AG20443 (cell line): ENCODE measurements at places on chromosomes 1 and 21.

- no peak for DNase-seq
Measured at GRCh38 chr1:230237805-230238204, 170.8 kb downstream of the GALNT2 start.

GRCh38 chr1:111488669-111489068 lies 14.8 kb downstream of the ADORA3 start:
- no peak for DNase-seq

- DNase-seq: no peak
Measured at GRCh38 chr1:248631354-248632008, 3.4 kb downstream of the OR2T11 start.

DNA sequence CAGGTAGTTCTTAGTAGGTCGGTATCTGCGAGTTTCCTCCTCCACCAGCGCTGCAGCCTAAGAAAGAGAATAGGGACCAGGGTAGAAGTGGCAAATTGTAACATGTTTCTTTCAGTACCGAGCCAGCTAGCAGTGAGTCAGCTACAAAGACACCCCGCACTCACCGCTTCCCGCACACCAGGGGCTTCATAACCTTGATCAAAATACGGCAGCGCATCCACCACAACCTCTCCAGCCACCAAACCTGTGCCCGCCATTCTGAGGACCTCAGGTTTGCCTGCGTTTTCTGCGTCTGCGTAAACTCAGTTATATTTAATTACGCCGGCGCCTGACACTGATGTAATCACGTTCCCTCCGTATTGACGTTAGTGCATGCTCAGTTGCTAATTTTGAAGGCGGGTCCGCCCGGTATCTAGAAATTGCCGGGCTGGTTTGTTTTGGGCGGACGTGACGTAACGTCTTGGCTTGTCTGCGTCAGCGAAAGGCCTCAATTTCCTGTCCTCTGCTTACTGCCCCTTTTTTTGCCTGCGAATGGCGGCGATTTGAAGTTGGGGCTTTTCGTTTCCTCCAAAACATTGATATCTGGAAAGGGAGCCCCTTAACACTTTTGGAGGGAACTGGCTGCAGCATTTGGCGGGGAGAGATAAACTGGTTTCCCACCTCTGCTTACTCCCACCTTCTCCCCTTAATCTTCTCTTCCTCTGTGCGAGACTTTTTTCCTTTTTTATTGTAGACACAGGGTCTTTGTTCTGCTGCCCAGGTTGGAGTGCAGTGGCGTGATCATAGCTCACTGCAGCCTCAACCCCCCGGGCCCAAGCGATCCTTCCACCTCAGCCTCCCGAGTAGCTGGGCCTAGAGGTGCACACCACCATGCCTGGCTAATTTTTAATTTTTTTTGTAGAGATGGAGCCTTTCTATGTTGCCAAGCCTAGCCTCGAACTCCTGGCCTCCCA lies at the start of gene BCAS2:
BCAS2 (minus strand) TSS at position 281 of the 953 bp plus-strand sequence; CDS start at position 257, 24 bp downstream.
- DNase-seq: peak; percentile 95

DNA sequence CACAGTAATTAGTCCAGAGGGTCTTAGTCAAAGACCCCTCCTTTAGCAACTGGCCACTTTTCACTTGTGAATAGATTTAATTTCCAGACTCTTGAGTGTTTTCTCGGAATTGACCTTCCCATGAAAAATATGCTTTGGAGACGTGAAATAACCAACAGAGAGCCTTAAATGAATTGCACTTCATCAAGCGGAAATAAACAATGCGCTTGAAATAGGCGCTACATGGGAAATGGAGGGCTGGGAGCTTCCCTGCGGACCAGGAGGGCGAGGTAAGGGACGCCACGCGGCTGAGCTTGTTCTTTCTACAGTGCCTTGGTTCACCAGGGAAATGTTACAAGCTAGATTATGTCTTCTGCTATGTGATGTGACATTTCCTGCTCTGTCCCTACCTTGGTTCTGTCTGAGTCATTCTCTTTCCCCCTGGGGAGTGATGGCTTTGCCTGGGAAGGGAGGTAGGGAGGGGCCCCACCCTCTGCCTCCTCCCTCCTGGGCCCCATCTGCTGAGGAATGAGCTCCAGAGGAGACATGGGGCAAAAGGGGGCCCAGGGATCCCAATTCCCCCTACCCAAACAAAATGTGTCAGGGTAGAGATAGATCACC lies 619.3 kb downstream of the PTPRU start:
- DNase-seq: no peak

DNA sequence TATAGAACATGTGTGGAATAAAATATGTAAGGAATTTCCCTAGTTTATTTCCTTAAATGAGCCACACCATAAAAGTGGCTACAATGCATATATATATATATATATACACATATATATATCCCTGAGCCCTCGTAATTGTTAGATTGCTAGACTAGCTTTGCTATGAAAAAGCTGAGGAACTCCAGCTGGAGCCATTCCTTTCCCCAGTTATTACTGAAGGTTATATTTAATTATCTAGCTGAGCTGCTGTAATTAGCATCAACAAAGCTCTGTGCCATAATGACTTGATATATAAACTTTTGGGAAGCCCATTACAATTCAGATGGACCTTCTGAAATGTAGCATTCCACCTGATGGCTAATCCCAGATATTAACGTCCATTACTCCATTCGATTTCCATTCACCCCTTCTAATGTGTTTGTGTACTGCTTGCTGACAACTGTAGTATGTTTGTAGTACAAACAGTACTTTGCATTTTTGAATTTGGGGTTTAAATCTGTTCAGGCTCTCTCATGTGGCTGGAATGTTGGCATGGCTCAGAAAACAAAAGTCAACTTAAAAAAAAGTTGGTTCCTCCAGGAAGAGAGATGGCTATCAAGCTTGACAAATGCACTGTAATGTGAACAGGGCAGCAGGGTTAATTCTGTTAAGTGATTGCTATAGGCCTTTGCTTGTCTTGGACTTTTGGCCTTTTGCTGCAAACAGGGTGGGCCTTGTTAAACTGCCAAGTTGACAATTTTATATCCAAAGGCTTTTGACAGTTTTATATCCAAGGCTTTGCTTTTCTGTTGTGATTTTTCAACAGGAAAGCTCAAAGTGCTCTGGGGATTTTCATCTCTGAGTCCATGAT lies 170.0 kb downstream of the LTN1 start:
- peak; percentile 67 for DNase-seq
